Memory B cell (primary cell): ENCODE measurements at places on chromosomes 13 and 19.

- no peak for DNase-seq
These were observed 77.8 kb downstream of the ITGBL1 start for GRCh38 chr13:101530293-101530692.

- no peak for DNase-seq
These were observed 47.2 kb downstream of the SMARCA4 start for GRCh38 chr19:11007962-11008532.

GRCh38 chr19:35978832-35979365 is 16.1 kb upstream of the SDHAF1 start:
- DNase-seq, result no peak

GRCh38 chr13:40161931-40162330 is 504.5 kb downstream of the FOXO1 start:
- DNase-seq, result no peak

GRCh38 chr19:19782783-19783182 is 38.8 kb downstream of the ZNF506 start:
- DNase-seq, result no peak

- no peak for DNase-seq
These were observed 126.7 kb downstream of the MAB21L1 start for GRCh38 chr13:35349673-35350278.

DNA sequence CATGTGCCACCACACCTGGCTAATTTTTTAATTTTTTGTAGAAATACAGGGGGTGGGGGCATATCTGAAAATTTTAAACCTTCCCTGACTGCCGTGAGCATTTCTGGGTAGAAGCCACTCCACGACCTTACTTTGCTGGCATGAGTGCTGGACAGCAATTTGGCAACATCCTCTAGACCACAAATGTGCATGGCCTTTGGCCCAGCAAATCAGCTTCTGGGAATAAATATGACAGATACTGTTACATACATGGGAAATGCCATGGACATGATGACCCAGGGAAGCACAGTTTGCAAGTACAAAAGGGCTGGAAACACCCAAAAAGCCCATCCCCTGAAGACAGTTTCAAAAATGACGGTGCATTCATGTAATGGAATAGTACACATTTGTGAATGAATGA is 3.2 kb upstream of the PVR start:
- DNase-seq, result no peak
